ENCODE measurements at places on chromosomes 2 and 18.

DNA sequence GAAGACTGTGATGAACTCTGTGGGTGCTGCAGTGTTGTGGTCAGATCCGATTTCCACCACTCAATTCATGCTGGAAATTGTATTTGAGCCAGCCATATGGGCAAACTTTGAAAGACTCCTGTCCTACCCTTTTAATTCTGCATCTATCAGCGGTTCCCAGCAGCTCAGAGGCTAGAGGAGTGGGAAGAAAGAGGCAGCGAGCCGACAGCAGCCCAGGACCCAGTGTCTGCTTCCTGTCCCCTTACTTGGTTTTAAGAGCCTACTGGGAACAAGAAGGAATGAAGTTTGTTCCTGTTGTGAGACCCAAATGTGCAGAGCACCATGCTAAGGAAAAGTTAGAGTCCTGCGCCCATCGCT is 72.7 kb upstream of the FOSL2 start:
- DNase-seq = no peak

- DNase-seq = no peak
Observed at GRCh38 chr2:153971250-153971649, 99.5 kb downstream of the GALNT13 start.

DNA sequence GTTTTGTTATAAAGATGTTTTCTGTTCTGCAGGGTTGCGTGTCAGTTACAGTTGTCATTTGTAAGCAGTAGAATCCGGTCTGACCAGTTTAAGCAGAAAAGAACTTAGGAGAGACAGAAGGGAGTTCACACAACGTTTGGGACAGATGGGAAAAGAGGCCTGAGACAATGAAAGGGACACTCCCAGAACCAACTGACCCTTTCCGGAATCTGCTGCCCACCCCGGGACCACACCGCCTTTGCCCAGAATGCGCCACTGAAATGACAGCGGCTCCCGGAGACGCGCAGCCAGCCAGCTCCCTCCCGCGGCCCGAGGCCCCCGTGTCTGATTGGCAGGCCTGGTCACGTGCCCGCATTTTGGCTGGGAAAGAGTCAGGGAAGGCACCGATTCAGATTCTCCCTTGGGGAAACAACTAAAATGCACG is 244.6 kb downstream of the BCL2 start:
- DNase-seq = peak; percentile 81

GRCh38 chr18:21300908-21301200 is 58.8 kb downstream of the GREB1L start:
- no peak for DNase-seq

GRCh38 chr2:61537277-61537949 is 743 bp downstream of the XPO1 start:
- DNase-seq = peak; percentile 37

- no peak for DNase-seq
Observed at GRCh38 chr18:59509481-59510442, 150.7 kb upstream of the LMAN1 start.

GRCh38 chr2:48343571-48344440 is 186.1 kb upstream of the STON1 start:
- DNase-seq = no peak

GRCh38 chr2:174839662-174840061 is 75.4 kb upstream of the CHRNA1 start:
- no peak for DNase-seq

DNA sequence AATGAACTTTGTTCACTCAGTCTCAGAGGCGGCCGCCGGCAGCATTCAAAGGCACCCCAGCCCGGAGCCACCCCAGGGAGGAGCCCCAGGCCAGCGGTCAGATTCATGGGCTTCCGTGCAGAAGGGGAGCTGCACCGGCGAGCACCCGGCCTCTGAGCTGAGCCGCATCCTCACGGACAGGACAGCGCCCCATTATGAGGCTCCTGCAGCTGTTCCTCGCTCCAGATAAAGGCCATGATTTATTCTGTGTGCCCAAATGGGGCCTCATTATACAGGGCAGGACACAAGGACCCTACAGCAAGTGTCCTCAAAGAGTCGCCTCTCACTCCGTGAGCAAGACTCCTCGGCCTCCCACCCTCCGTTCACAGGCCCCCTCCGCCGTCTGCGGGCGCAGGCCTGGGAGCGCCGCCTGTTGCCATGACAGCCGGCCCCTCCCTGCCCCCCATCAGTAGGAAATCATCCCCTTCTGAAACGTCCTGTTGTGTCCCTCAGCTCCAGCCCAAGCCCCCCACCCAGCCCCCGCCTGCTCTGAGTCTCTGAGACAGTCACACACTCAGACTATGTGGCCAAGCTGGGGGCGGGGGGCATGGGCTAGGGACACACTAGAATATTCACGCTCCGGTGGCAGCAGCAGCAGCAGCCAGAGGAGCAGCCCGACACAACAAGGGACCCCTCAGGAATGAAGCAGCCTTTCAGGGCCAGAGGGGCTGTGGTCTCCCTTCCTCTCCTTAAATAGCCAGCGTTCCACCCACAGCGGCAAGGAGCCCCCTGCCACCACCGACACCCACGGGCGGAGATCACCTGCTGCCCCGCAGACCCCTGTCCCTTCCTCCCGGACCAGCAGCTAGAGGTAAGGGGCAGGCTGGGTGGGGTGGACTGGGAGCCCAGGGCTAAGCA is at the start of gene GPR17:
TSS of gene GPR17 (plus strand) at position 759 of the 897 bp plus-strand sequence. CDS start 4,583 bp downstream, outside the sequence.
- peak; percentile 63 for DNase-seq

GRCh38 chr2:113192459-113193100 is 18.8 kb downstream of the PSD4 start:
- no peak for DNase-seq

DNA sequence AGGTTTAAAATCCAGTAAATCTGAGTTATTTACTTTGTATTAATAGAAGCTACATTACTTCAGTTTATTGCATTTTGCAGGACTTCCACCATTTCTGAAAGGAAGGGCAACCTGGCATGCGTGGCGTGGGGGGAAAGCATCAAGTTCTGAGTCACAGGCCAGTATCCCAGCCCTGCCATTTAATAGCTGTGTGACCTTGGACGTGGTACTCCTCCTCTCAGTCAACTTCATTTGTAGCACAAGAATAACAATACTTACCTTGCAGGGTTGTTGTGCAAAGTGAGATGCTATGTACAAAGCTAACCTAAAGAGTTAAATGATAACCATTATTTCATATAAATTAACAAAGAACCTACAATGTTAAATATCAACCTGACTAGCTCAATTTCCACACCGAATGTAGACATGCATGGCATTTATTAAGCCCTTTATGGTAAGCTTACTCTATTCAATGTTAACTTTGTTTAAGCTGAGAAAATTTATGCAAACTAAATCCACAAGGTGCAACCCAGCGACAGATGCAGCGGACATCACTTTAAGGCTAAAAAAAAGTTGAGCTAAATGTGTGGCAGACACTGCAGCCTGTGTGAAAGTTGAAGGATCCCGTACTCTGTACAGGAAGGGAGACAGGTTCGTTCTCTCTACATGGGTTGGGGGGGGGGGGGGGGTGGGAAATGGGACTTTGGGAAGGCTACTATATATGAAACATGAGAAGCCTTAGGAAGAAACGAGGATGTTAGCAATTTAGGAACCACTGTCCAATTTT is 17.2 kb upstream of the STPG4 start:
- DNase-seq = no peak

- no peak for DNase-seq
Observed at GRCh38 chr2:176753752-176754474, 458.7 kb upstream of the HNRNPA3 start.

DNA sequence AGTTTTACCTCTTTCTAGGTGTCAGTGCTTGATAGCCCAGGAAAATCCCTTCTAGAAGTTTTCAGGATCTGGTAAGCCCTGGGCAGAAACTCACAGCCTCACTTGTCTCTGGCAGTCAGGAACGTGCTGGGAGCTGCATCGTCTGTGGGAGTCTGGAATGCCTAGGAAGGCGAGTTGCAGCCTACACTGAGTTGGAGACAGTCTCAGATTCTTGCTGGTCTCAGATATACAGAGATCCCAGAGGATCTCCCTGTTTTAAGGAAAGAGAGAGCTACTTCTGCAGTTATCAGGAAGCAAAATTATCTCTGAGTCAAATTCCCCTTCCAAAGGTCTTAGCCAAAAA is 104.4 kb upstream of the CDC42EP3 start:
- no peak for DNase-seq

DNA sequence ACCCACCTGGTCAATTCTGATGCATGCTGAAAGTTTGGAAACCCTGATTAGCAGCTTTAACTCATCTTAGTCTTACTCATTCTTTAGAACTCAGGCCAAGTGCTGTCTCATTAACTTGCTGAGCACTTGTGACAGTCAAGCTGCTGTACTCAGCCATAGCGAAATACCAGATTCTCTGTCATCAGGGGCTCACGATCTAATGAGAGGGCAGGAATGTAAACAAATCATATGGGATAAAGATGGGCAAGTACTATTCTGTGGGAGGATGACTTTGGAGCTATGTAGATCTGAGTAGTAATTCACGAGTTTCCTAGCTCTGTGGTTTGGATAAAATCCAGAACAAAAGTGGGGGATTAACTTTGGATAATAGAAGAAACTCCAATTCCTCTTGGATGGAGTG is 376.6 kb downstream of the HRH4 start:
- DNase-seq = no peak

GRCh38 chr2:237404413-237404812 is 9.6 kb downstream of the COL6A3 start:
- no peak for DNase-seq

DNA sequence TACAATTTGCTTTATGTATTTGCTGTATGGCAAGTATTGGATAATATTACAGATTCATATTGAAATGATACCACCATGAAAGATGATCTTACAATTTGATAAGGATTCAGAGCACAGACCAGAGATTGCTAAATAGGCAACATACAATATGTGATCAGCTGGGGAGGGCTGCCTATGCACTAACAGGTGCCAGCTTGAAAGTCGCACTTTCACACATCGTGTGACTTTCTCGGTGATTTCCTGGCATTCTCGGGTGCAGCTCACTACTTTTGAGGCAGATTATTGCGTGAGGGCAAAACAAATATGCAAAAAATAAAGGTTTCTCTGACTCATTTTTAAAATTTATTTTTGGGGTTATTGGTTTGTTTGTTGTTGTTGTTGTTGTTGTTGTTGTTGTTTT is 36.0 kb downstream of the RBMS1 start:
- no peak for DNase-seq

DNA sequence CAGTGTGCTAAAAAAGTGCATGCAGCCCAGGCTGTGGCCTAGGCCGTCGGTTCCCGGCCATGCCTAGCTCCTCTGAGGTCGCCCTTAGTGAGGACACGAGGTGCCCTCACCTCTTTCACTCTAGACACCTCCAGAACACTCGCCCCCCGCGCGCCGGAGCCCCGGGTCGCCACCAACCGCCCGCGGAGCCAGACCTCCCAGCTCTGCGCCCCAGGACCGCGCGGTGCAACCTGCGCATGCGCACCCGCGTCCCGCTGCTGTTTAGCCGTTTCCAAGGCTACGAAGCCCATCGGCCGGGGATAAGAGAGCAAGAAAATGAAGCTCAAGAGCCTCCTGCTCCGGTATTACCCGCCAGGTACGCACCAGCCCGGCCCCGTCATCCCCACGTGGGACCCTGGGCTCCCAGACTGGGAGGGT is at the start of gene DAW1:
TSS of gene DAW1 (plus strand) at position 257 of the 417 bp plus-strand sequence. CDS start at position 316, 59 bp downstream.
- DNase-seq = no peak

- DNase-seq = no peak
Observed at GRCh38 chr2:109143214-109144187, 14.5 kb downstream of the SH3RF3 start.

- DNase-seq = no peak
Observed at GRCh38 chr18:3966246-3966641, 488.9 kb downstream of the DLGAP1 start.

DNA sequence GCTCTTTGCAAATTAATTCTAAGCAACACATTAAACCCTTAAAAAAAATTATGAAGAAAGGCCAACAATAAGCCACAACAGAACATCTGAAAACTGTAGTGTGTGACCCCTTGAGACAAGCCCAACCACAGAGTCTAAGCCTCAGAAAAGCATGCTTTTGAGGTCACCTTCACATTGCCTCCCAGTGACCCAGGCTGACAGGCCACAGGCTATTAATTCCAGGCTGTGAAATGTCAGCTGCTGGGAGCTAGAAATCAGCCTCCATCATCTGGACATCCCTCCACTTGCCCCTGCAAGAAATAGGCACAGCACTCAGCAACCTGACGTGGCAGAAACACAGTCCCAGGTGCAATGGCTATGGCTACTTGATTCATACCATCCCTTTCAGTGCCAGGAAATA is 179.4 kb upstream of the ZFP36L2 start:
- DNase-seq = no peak

GRCh38 chr18:23574611-23575308 is 11.5 kb downstream of the NPC1 start:
- DNase-seq = no peak

GRCh38 chr18:8424917-8425725 is 184.1 kb upstream of the RAB12 start:
- no peak for DNase-seq

DNA sequence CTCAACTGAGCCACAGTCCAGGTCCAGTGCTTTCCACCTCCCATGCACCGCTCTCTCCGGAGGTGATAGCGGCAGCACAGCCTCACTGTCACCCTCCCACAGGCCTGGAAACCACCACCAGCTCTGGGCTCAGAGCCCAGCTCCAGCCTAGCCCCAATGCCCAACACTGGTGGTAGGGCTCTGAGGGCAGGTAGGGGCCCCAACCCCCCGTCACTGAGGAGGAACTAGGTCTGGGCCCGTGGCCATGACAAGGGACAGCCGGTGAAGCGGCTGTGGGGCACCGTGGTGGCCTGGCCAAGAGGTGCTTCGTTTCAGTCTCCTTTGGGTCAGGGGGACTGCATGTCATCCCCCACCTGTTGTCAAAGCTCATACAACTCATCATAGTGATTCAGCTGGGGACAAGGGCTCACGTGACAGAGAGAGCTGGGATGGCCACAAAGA is 5.5 kb upstream of the TMEM214 start:
- DNase-seq = no peak

- DNase-seq = peak; percentile 26
Observed at GRCh38 chr2:176088048-176088936, 4.2 kb upstream of the HOXD13 start.

GRCh38 chr2:26562811-26563645 is 78.1 kb downstream of the CIB4 start:
- peak; percentile 19 for DNase-seq

DNA sequence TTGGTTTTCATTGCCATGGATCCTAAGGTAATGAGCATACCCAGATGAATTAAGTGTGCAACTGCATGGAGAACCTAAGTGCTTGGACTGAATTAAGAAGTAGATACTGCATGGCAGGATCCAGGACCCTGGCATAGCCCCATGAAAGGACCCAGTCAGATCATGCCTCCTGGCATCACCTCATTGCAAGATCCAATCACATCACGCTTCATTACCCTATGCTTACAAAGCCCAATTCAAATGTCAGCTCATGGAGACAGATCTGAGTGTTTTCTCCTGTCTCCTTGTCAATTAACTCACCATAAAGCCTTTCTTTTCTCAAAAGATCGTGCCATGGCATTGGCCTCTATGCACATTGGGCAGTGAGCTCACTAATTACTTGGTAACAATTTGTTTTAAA is 519.8 kb upstream of the ZNF804A start:
- DNase-seq = no peak

Measured in pons (tissue), 1 donor.